ENCODE measurements at places on chromosomes 5 and 9. TPM values are rescaled to one million over a fixed set of nuclear protein-coding genes. Genes with fewer than 3 reads are reported as not detected.

- DNase-seq = no peak
Observed at GRCh38 chr9:29445751-29446150, 1872.5 kb upstream of the C9orf72 start.

DNA sequence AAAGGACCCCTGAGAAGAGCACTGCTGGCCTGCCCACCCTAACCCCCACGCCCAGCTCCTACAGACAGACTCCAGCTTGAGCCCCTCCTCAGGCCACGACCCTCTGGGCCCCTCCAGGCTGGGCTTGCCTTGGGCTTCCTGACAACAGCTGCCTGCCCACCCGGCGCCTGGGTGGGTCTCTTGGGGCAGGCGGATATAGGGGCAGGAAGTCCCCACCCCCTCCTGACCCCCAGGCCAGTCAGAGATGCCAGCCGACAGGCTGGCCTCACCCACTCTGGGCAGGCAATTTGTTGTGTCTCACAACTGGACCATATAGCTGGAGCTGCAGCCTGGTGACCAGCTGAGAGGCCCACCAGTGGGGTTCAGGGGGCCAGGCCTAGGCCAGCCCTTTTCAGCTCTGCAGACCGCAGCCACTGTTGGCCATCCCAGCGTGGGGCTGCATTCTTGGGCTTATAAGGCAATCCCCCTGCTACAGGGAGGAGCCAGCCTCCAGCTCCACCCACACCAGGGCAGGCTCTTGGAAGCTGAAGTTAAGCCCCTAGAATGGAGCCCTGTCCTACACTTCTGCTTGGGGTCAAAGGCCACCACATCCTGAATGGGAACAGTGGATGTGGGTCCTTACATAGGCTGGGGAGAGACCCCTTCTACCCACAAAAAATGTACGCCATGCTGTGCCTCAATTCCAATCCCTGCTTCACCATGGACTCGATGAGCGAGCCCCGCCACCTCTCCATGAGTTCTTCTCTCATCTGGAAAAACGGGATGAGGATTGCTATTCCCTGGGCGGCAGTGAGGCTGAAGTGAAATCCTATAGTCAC is 2.0 kb downstream of the PDLIM7 start:
- no peak for DNase-seq

- DNase-seq = no peak
Observed at GRCh38 chr5:65077653-65078052, 308.9 kb downstream of the CWC27 start.

DNA sequence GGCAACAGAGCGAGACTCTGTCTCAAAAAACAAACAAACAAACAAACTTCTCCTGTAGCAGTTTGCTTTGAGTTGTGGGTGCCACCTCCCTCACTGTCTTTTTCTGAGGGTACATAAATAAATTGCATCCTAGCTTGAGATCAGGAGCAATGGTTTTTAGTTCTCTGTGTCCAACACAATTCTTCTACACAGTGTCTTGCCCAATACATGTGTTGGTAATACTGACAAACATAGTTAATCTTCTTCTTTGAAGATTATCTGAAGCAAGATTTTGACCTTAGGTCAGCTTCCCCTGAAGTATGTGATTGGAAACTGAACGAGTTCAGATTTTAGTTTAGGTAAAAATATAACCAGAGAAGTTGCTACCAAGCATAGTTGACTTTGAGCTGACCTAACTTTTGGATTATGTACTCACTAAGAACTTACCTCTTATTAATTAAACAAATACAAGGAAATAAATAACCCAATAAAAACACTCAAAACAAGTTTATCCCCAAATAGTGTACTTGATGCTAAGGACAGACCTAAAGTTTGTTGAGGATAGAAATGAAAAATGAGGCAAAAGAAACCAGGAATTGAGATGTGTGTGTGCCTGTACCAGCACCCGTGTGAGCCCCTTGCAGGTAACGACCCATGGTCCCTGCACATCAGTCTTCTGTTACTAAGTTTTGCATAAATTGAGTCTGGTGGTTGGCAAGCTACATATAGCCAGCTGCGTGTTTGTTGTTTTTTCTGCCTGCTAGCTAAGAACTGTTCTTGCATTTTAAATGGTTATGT is 16.2 kb downstream of the TJP2 start:
- no peak for DNase-seq

DNA sequence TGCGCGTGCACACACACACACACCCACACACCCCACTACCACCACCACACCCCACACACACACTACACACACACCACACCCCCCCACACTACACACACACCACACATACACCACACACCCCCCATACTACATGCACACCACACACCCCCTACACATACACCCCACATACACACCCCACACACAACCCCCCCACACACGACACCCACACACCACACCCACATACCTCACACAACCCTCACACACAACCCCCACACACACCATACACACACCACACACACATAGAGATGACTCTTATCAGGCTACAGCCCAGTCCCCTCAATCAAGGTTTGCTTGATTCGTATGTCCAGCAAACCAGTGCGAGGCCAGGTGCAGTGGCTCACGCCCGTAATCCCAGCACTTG is 25.7 kb downstream of the SLC46A2 start:
- DNase-seq = no peak

DNA sequence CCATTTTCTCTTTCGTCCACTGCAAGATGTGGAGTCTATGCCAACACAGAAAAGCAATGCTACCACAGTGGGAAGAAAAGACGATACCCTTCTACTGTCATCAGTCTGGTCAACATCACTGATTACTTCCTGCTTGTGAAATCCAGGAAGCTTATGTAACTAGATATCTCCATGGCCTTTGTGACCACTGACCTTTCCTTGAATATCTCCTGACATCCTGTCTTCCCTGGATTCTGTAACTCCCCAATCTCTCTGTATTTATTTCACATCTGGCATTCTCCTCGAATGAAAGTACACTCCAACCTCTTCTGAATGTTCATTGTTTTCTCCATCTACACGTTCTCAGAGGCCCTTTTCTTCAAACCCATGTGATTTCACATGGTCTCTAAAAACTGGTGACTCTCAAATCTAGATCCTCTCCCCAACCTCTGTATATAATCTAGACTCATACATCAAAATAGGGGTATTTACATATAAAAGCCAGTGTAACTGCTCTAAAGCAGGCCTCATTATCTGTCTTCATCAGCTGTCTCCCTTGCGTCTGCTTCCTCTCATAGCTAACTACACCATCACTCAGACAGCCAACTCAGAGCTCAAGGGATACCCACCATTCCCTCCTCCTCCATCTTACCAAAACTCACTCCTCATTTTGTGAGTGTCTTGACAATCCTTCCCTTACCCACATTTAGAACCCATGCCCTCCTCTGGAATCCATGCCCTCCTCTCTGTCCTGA is 156.8 kb downstream of the SEMA5A start:
- no peak for DNase-seq

DNA sequence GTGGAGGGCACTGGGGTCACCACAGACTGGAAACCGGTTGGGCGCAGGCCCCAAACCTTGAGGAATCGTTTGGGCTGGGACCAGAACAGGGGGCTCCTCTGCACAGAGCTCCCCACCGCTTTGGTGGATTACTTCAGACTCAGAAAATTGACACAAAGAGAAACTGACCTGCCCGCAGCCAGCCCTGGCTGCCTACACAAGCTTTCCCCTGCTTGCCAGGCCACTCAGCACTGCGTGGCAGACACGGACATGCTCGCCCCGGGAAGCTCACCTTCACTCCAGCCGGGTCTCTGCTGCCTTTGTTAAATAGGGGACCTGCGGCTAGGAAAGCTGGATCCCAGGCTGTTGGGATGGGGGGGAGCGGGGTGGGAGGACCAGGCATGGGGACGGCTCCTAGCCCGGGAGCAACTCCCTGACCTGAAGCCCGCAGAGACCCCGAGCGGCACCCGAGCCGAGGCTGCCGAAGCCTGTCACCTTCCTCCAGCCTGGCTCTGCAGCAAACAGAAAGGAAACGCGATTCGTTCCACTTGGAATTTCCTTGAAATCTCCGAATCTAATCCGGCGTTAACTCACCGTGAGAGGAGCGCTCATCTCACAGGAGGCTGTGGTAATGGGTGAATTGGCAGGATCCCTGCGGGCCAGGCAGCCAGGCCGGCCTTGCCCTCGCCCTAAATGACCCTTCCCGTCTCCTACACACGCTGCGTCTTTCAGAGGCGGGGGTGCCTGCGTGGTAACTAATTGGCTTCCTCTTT is 8.8 kb downstream of the PAX5 start:
- no peak for DNase-seq

DNA sequence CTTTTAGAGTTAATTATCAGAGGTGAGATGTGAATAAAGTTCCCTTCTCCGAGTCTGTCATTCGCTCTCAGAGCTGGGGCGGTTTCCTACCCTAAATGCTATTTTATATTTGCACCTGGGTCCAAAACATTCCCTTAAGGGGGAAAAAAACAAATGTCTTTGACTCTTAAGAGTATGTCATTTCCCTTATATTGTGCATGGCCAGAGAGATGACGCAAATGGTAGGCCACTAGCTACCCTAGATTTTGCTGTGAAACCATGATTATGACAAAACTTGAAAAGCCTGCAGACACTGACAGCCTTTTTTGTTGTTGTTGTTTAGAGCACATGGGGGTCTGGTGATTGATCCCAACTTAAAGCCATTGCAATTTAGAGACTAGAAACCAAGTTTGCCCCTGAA is 12.8 kb downstream of the DAB2 start:
- no peak for DNase-seq

GRCh38 chr5:149141957-149142851 is 911 bp downstream of the ABLIM3 start:
- peak; percentile 79 for DNase-seq

- DNase-seq = no peak
Observed at GRCh38 chr9:82604947-82605656, 457.8 kb downstream of the RASEF start.

- peak; percentile 44 for DNase-seq
Observed at GRCh38 chr9:95005278-95006143, 279.0 kb downstream of the AOPEP start.

- DNase-seq = peak; percentile 94
Observed at GRCh38 chr5:20276061-20276958, 288.3 kb upstream of the CDH18 start.

GRCh38 chr9:90368241-90368640 is 274.4 kb downstream of the DIRAS2 start:
- no peak for DNase-seq

- DNase-seq = peak; percentile 6
Observed at GRCh38 chr9:70390933-70391341, 23.5 kb downstream of the KLF9 start.

ATP6V0E1 gene
- 243 TPM for total RNA-seq

- no peak for DNase-seq
Observed at GRCh38 chr9:35619800-35620158, 1.6 kb upstream of the CD72 start.

- no peak for DNase-seq
Observed at GRCh38 chr5:137400571-137400970, 98.6 kb downstream of the SPOCK1 start.

PCDHGA4 gene
- 0.26 TPM for total RNA-seq

DNA sequence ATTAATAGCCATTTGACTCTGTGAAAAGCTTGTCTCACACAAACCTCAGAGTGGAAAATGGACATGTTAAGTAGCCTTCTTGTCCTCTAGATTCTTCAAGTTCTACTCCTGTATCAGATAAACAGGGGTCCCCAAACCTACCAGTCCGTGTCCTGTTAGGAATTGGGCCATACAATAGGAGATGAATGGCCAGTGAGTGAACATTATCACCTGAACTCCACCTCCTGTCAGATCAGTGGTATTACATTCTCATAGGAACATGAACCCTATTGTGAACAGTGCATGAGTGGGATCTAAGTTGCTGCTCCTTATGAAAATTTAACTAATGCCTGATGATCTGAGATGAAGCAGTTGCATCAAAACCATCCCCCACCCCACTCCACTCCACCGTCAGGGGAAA is 136.3 kb downstream of the TMEM232 start:
- peak; percentile 45 for DNase-seq

ACO1 gene
- total RNA-seq = 31.4 TPM

DNA sequence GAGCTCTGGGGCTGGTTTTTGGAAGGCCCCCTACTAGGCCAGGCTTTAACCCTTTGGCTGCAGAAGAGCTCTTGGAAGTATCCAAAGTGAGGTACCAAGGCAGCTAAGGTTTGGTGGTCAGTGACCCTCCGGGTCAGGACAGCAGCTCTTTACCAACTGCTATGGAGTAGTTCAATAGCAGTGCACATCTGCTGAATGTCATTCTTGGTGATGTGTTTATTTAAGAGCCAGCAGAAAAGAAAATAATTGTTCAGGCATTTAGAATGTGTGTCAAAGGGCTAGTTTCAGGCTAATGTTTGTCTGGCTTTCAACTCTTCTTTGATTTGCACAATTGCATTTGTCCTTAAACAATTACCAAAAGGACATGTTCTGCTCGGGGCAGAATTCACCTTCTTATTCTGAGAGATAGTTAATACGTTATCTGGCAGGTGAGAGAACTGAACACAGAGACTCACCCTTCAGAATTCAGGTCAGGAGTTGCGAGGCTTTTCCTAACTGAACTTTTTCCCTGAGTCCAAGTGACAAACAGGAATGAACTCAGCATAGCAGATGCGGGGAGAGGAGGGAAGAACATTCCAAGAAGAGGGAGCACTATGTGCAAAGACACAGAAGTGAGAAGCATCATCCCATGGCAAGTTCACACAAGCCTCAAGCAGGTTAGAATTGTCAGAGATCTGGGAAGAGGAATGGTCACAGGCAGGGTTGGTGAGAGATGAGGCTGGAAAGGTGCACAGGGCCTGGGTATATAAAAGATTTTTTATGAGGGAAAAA is 556.7 kb upstream of the TLE4 start:
- DNase-seq = no peak

- DNase-seq = peak; percentile 24
Observed at GRCh38 chr9:28127101-28127500, 553.8 kb upstream of the C9orf72 start.

GRCh38 chr5:322942-323879 is 1.7 kb downstream of the AHRR start:
- DNase-seq = no peak

SHISAL2B gene
- total RNA-seq = not detected

- DNase-seq = peak; percentile 98
Observed at GRCh38 chr9:115591584-115591984, 473.6 kb upstream of the TNC start.

EIF4E1B gene
- total RNA-seq = not detected

PCDHA13 gene
- 0.74 TPM for total RNA-seq

ZNF483 gene
- total RNA-seq = 1.3 TPM

- peak; percentile 93 for DNase-seq
Observed at GRCh38 chr9:115373000-115373709, 255.2 kb upstream of the TNC start.

PCDHGB7 gene
- 1.2 TPM for total RNA-seq

DNA sequence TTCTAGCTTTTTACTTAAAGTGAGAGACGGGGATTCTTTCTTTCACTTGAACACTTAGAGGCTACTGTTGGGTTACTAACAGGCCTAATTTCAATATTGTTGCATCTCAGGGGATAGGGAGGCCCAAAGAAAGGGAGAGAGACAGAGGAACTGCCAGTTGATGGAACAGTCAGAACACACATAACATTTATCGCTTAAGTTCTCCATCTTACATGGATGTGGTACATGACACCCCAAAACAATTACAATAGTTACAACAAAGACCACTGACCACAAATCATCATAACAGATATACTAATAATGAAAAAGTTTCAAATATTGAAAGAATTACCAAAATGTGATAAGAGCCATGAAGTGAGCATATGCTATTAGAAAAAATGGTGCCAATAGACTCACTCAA is 4.3 kb upstream of the RIC1 start:
- DNase-seq = no peak

- DNase-seq = no peak
Observed at GRCh38 chr9:82149501-82149946, 161.0 kb downstream of the SPATA31D1 start.

Data from MCF 10A (cell line).